ENCODE measurements at places on chromosomes 4 and X. TPM values are rescaled to one million over a fixed set of nuclear protein-coding genes. Genes with fewer than 3 reads are reported as not detected.

DNA sequence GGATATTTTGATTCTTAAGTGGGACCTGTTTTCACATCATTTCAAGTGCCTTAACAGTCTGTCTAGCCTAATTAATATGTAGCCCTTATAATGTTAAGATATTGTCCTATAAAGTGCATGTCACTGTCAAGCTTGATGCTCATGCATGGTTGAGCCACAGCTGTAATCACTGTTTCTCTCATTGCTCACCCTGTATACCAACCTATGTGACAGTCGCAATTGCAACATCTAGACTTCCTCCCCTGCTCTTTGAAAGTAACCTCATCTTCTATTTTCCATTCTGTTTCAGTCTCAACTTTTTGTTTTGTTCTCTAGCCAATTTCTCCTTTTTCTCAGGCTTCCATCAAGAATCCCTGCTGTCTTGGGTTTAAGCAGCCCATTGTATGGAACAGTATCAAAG lies 24.4 kb upstream of the MSL3 start:
- DNase-seq: no peak

GRCh38 chr4:172404676-172405075 lies 591.5 kb downstream of the GALNTL6 start:
- no peak for DNase-seq

The FRMD7 gene
- not detected for total RNA-seq

DNA sequence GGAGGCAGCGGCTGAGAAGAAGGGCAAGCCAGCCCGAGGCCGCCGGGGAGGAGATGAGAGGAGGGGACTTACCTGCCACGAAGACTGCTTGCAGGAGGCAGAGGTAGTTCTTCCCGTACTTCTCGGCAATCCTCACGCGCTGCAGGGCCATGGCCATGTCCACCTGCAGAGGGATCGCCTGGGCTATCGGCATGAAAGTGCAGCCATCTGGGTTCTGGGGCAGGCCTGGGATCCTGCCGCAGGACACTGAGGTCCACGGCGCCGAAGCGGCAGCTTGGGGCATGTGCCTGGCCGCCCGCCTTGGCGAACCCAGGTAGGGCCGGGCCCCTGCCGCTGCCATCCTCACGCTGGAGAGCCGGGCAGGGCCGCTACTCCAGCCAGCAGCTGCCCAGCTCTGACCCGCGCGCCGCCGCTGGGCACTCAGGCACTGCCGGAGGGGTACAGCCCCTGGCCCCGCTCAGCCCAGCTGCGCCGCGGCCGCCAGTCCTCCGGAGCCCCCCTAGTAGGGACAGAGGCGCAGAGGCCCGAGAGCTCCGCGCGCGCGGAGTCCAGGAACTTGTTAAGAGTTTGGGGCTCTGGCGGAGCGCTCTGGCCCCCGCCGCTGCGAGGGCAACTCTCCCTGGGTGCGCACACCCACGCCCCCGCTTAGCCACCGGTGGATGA lies 16.0 kb downstream of the MCF2 start:
- DNase-seq: no peak

GRCh38 chr4:47122592-47123291 lies 91.4 kb downstream of the GABRB1 start:
- DNase-seq: peak; percentile 68

DNA sequence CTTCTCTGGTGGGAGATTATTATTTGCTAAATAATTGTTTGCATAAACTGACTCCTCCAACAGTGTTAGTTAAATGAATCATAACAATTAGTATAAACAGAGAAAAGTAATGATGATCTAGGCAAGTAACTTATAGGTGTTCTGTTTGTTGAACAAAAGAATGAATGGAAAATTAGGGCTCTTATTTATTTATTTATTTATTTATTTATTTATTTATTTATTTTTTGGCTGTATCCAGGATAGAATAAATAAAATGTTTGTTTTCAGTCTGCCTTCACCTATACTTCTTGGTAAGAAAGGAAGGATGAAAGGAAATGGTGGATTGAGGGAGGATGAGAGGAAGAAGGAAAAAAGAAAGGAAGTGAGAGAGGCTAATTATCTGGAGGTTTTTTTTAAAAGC lies 561.6 kb upstream of the MAGEB2 start:
- DNase-seq: no peak

- no peak for DNase-seq
Measured at GRCh38 chr4:121139533-121140222, 24.4 kb downstream of the TNIP3 start.

GRCh38 chr4:128107766-128108165 lies 46.7 kb downstream of the LARP1B start:
- no peak for DNase-seq

The CT47B1 gene
- total RNA-seq: not detected

DNA sequence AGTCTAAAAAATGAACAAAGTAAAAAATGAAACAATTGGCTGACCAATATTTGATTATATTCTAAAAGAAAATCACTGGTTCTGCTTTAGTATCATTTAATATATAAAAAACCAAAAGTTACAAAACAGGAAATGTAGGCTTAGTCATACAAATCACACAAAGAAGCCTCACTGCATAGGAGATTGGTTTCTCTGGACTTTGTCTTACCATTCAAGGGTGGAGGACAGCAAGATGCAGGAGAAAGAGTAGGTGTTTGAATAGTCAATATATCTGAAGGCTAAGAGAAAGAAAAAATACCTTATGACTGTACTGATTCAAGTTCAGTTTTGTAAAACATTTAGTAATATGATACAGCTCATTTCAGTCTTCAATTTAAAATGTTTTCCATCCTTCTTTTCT lies 28.6 kb upstream of the TAF9B start:
- peak; percentile 10 for DNase-seq

DNA sequence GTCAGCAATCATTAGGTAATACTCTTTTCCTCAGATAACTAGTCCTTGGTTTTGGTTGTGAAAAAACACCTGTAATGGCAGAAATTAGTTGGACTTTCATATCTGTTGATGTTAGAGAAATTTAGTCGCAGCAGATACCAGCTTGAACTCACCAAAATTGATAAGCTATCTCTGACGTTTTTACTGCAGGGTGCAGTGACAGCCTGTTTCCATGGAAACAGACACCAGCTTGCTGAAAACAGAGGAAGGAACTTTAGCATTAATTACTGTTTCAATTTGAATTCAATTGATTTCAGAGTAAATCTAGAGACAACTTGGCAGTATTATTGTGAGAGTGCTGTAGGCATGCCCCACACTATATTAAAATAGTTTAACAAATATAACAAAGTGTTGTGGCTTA lies 246.5 kb downstream of the PPP1R2C start:
- DNase-seq: no peak

DNA sequence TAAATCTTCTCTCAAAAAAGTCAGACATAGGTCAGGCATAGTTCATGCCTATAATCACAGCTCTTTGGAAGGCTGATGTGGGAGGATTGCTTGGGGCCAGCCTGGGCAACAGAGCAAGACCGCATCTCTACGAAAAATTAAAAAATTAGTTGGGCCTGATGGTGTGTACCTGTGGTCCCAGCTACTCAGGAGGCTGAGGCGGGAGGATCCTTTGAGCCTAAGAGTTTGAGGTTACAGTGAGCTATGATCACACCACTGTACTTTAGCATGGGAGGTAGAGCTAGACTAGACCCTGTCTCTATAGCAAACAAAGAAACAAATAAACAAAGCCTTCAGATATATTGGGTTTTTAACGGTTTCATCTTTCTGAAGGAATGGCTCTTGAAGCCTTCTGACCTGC lies 62.2 kb downstream of the DIPK2B start:
- DNase-seq: no peak

DNA sequence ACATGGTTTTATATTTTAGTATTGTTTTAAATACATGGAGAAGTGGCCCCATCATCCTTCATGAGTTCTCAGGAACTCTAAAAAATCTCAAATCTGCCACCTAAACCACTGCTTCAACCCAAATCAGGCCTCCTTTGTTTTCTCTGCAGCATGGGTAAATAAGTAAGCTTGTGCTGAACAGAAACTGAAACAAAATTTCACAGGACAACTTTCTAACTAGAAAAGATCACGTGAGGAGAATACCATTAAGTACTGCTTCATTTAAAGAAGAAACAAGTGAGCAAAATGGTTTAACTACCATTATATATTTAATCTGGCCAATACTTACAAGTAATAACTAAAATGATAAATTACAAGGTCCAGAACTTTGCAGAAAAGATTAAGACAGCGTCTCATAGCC lies 2.5 kb downstream of the ARAP2 start:
- peak; percentile 81 for DNase-seq

- no peak for DNase-seq
Measured at GRCh38 chrX:81241753-81242152, 39.9 kb downstream of the SH3BGRL start.

GRCh38 chr4:145484225-145484846 lies 2.7 kb downstream of the SMAD1 start:
- DNase-seq: no peak

DNA sequence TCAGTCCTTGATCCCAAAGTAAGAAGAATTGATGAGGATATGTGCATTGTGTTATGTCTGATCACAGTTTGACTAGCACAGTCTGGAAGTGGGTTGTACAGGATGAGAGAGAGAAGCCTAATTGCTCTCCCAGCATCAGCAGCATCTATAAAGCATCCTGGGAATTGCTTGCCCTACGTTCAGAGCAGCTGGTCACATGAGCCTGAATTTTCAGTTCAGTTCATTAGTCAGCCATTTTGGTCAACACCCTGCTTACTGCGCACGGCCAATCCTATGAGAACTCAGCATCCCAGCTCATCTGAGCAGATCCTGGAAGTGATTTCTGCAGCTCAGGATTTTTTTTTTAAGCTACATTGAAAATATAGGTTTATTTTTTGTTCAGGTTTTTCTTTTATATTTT lies at the start of gene RUFY3:
RUFY3 (plus strand) TSS at position 218 of the 400 bp plus-strand sequence. CDS start 610 bp downstream, outside the sequence.
- DNase-seq: peak; percentile 82

- DNase-seq: peak; percentile 57
Measured at GRCh38 chr4:90495936-90496335, 368.7 kb downstream of the CCSER1 start.

DNA sequence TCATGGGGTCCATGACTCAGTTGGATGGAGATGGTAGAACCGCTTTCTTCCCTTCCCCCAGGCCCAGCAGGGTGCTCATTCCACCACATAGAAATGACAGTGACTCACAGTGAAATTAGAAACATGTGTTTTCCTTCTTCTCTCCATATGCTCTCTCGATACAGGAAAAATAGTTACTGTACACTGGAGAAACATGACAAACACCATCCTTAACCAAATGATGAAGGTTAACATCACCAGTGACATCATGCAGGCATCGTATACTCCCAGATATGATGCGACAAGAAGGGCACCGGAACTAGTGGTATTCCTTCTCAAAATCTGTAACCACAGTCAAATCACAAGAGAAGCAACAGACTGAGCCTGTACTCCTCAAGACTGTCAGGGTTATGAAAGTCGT lies 11.7 kb upstream of the RAB40A start:
- no peak for DNase-seq

The FABP2 gene
- under 0.01 TPM for total RNA-seq

DNA sequence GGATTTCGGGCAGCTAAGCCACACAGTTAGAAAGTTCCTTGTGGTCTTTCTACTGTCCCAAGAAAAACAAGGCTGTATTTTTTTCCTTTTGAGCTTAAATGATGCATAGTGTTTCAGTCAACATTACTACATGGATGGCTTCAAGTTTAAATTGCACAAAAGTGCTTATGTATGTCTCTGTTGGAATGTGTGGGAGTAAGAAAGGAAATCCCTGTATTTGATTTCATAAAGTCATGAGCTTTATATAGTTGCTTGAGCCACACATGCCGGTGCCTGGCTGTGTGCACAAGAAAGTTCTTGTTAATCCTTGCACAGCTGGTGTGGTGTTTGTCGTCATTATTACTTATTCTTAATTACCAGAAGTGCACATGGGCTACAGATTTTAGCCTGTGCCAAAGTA lies 262.2 kb downstream of the ARHGAP10 start:
- DNase-seq: no peak

GRCh38 chr4:36177946-36178345 lies 66.4 kb downstream of the ARAP2 start:
- DNase-seq: peak; percentile 15

GRCh38 chr4:21522296-21522695 lies 426.3 kb downstream of the KCNIP4 start:
- DNase-seq: no peak

The ASMT gene
- total RNA-seq: not detected

GRCh38 chr4:174406383-174406782 lies 115.9 kb downstream of the HPGD start:
- no peak for DNase-seq

DNA sequence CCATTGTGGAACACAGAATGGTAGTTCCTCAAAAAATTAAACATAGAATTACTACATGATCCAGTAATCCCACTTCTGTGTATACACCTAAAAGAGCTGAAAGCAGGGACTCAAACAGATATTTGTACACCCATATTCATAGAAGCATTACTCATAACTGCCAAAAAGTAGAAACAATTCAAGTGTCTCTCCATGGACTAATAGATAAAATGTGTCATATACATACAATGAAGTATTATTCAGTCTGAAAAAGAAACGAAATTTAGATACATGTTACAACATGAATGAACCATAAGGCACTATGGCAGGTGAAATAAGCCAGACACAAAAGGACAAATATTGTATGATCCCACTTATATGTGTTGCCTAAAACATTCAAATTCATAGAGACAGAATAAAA lies 145.1 kb downstream of the ANTXR2 start:
- DNase-seq: no peak

- DNase-seq: no peak
Measured at GRCh38 chr4:102604222-102604940, 103.2 kb downstream of the NFKB1 start.

The SCD5 gene
- total RNA-seq: 57.4 TPM

DNA sequence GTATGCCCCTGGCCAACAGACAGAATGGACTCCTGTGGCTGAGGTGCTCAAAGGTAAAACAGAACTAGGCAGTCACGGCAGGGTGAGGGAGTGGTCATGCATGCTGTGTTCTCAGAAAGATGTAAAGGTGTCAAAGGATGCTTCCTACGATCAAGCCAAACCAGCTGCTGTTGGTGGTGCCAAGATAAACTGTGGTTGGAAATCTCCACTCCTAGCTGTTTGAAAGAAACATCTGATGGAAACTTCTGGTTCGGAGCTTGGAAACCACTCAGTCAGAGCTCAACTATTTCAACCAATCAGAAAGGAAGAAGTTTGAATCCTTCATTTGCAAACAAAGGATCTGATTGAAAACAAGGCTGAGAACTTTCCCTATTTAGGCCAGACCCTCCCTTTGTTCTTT lies 68.5 kb upstream of the DDX60 start:
- DNase-seq: no peak

- DNase-seq: no peak
Measured at GRCh38 chrX:53715346-53715924, 28.9 kb upstream of the HUWE1 start.

The RS1 gene
- total RNA-seq: 0.17 TPM

The CT45A2 gene
- not detected for total RNA-seq

- DNase-seq: peak; percentile 40
Measured at GRCh38 chrX:20224814-20225487, 41.8 kb downstream of the RPS6KA3 start.

The ATP8A1 gene
- total RNA-seq: 4.0 TPM

DNA sequence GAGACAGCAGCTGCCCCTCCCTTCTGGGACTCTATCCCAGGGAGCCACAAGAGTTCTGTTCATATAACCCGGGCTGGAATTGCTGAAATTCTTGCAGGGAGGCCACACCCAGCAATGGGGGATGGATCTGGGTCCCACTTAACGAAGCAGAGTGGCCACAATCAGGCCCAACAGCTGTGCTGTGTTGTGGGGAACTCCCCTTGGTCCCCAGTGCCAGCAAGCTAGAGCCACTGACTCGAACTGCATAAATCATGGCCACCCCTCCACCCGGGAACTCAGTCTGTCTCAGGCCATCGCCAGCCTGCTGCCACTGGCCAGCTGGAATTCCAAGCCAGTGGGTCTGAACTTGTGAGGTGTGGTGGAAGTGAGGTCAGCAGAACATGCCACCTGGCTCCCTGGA lies 111.1 kb downstream of the KLF8 start:
- DNase-seq: no peak
